AG04449 (cell line): ENCODE measurements at places on chromosomes 16 and 17.

- no peak for DNase-seq
Observed at GRCh38 chr16:10852948-10853347, 24.1 kb upstream of the CIITA start.

GRCh38 chr17:70906808-70907207 is 737.5 kb downstream of the KCNJ2 start:
- DNase-seq: no peak

DNA sequence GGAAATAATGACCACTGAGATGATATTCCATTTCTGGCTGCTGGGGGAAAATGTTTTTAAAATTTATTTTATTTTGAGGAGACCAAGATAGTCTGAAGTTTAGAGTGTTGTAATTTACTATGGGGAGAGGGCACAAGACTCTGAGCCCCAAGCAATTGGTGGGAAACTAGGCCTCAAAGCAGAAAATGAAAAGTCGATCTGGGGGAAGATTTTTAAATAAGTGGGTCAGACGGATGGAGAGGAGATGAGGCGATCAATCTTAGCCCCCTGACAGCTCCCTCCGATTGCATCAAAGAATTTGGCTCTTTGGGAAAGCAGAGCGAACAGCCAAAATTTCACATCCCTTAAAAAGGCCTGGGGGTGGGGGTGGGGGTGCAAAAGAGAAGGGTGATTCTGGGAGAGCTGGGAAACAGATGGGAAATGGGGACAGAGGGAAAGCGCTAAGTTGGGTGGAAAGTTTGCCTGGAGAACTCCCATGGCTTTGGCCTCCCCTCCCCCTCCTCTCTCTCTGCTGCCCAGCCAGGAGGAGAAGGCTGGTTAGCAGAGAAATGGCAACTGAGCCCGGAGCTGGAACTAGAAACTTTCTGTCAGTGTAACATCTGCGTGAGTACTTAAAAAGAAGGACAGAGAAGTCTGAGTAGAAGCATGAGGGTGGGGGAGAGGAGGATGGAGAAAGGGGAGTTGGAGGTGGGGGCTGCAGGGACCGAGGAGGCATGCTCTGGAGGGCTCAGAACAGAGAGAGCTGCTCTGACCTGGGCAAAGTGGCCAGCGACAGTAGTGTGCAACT is 1.4 kb upstream of the HOXB2 start:
- no peak for DNase-seq

DNA sequence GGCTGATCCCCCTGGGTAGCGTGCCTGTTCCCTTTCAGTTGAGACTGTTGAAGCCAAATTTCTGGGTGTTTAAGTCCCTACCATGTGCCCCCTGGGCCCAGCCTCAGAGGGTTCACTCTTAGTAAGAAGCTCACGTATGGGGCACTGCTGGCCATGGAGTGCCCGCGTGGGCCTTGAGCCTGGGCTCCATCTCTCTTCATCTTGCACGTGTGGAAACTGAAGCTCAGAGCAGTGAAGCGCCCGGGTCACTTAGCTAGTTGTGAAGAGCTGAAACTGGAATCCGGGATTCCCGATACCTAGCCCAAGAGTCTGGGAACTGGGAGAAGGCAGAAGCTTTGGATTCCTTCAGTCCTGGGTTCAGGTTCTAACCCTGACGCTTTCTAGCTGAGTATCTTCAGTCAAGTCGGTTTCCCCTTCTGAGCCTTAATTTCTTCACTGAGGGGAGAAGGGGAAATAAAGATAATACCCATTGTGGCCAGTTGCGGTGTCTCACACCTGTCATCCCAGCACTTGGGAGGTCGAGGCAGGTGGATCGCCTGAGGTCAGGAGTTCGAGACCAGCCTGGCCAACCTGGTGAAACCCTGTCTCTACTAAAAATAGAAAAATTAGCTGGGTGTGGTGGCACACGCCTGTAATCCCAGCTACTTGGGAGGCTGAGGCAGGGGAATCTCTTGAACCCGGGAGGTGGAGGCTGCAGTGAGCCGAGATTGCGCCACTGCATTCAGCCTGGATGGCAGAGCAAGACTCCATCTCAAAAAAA is 103.9 kb downstream of the OR1D5 start:
- DNase-seq: no peak

GRCh38 chr17:1714980-1715802 is 5.0 kb upstream of the TLCD2 start:
- DNase-seq: peak; percentile 57

- no peak for DNase-seq
Observed at GRCh38 chr16:35743101-35743692, 2283.8 kb downstream of the TP53TG3F start.

DNA sequence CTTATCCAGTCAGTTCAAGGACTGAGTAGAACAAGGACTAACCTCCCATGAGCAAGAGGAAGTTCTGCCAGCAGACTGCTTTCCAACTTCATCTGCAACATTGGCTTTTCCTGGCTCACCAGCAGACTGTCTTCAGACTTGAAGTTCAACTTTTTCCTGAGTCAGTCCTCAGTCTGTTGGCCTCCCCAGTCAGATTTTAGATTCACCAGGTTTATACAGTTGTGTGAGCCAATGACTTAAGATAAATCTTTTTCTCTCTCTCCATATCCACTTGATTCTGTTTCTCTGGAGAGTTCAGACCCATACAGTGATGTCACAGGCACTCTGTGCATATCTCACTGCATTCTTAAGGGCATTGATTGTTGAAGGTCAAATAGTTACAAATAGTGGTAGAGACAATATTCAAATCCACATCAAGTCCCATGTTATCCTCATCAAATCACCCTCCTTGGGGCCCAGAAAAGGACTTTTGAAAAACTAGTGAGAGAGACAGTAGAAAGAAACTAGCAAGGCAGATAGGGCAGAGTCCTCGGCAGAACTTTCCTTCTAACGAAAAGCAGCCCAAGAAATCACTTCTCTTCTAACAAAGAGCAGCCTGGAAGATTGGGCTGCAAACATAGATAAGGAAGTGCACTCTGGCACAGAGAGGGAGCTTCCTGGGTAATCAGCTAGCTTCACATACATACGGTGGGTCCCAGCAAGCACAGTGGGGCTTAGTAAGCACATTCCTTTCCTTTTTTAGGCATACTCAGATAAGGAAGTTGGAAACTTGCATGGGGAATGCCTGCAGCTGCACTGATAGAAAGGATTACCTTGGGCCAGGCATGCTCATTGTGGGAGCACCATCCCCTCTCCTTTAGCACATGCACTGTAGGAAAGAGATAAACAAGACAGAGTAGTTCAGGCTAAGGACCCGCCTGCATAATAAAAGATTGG is 132.3 kb upstream of the FAM20A start:
- no peak for DNase-seq

GRCh38 chr16:17519101-17519955 is 48.6 kb upstream of the XYLT1 start:
- DNase-seq: no peak

GRCh38 chr16:29656688-29657523 is 6.1 kb upstream of the SPN start:
- no peak for DNase-seq

GRCh38 chr17:70034158-70034557 is 40.9 kb upstream of the KCNJ16 start:
- no peak for DNase-seq

DNA sequence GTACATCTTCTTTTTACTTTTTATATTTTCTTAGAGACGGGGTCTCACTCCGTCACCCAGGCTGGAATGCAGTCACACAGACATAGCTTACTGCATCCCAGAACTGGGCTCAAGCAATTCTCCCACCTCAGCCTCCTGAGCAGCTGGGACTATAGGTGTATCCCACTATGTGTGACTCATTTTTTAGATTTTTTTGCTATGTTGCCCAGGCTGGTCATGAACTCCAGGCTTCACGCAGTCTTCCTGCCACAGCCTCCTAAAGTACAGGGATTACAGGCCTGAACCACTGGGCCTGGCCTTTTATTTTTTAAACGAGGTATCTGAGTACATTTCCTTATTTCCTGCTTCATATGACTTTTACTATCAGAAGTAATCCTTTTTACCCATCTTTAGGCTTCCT is 48.0 kb downstream of the GLG1 start:
- DNase-seq: no peak

DNA sequence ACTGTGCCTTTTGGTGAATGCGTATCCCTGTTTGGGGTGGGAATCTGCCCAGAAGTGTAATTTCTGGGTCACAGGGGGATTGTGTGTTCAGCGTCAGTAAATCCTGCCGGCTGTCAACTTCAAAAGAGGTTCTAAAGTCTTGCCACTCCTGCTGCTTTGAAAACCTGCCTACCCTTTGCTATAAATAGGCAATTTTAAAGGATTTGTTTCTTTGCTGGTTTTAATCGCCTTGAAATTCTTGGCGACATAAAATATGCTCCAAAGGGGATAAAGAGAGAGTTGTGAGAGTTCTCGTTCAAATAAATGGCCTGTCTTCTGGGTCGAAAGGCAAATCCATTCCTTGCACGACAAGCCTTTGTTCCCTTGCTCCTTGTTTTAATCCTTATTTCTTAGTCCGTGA is 143.4 kb downstream of the IRF8 start:
- DNase-seq: no peak
